ENCODE measurements at places on chromosomes 13 and 19.

DNA sequence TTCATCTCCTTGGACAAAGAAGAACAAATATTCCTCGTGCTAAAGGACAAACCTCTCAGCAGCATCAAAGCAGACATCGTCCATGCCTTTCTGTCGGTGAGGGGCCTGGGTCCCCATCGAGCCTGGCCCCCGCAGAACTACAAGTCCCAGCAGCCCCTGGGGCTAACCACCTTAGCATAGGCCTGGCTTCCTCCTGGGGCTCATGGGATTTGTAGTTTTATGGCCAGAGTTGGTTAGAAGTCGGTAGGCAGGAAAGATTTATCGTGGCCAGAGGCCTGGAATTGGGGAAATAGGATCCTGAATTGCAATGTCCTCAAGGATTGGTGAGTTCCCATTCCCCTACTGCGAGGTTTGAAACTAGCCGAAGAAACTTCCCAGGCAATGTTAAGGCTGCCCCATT lies 19.6 kb downstream of the TMEM150B start:
- DNase-seq: peak; percentile 57

DNA sequence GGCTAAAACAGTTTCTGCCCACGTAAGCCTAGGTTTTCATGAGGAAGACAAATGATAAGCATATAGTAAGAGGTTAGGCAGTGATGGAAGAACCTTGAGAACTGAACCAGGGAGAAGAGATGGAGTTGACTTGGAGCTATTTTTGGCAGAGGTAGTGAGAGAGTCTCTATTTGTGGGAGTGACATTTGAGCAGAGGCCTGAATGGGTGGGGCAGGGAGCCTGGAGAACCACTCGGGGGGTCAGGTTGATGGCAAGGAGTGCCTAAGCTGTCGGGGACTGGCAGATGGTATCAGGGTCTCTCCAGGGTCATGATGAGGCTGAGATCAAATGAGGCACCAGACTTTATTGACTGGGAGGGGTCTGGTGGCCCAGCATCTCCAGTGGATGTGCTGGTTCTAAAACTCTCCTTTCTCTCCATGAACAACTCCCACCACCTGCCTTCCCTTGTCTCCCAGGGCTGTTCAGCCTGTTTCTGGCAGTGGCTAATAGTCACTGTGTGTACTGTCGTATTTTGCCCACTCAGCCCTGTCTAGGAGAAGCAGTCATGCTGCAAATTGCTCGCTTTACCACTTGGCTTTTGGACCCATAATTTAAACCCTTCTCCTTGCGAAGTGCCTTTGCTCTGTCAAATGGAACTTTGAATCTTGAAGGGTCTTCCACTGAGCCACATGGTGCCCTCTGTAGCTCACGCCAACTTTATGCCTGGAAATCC lies 3.6 kb downstream of the MAU2 start:
- no peak for DNase-seq

GRCh38 chr13:26668357-26669146 lies 92.0 kb downstream of the GPR12 start:
- DNase-seq: no peak

DNA sequence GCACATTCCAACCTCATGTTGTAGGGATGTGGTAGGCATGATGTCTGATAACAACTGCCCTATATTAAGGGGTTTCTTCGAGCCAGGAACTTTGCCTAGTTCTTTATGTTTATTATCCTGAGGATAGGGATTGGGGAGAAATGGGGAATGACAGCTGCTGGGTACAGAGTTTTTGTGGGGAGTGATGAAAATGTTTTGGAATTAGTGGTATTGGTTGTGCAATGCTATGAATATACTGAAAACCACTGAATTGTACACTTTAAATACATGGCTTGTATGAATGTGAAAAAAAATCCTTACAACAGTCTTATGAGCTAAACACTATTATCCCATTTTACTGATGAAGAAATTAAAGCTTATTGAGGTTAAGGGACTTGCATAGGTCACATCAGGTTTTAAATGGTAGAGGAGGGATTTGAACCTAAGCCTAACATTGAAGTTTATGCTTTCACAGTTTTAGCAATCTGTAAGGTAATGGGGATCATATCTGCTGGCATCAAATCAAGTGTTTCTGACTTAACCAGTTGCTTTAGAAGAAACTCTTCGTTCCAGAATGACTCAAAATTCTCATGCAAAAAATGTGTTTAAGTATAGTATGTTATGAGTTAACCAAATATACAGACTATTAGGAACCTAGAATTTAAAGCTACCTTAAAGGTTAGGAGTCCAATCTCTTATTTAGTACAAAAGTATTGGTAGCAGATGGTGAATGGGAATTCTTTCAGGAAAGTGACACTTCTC lies 61.4 kb downstream of the ERCC5 start:
- no peak for DNase-seq

DNA sequence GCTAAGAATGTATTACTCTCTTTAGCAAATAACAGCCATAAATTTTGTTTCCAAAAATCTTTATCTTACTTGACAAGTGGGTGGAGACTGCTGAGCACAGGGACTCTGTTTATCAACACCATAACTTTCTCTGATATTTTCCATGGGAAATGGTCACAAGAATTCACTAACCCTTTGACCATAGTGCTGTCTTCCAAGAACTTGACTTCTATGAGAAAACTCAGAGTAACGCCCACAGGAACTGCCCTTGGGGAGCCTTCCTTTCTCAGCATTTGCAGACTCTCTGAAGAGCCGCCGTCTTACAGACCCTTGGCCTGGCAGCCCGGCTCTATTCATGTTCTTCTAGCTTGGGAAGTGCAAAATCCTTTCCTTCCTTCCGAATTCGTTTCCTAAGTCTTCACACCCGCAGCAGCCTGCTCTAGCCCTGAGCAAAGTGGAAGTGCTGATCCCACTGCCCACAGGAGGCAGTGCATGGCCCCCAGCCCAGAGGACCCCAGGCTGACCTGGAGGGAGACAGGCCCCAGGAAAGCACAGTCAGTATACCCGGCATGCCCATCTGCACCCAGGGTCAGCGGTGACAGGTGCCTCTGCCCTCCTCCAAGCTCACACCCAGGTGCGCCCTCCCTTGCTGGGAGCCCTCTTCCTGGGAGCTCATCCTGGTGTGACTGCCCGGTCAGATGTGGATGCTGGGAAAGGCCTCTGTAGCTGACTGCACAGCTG lies 10.2 kb downstream of the GAS6 start:
- DNase-seq: no peak

- no peak for DNase-seq
Observed at GRCh38 chr13:48181482-48182145, 51.4 kb upstream of the ITM2B start.

- DNase-seq: no peak
Observed at GRCh38 chr19:33840382-33840781, 43.7 kb downstream of the KCTD15 start.

- DNase-seq: no peak
Observed at GRCh38 chr13:64293923-64294322, 2878.3 kb upstream of the PCDH20 start.

- no peak for DNase-seq
Observed at GRCh38 chr13:76934671-76935070, 13.6 kb upstream of the ACOD1 start.

DNA sequence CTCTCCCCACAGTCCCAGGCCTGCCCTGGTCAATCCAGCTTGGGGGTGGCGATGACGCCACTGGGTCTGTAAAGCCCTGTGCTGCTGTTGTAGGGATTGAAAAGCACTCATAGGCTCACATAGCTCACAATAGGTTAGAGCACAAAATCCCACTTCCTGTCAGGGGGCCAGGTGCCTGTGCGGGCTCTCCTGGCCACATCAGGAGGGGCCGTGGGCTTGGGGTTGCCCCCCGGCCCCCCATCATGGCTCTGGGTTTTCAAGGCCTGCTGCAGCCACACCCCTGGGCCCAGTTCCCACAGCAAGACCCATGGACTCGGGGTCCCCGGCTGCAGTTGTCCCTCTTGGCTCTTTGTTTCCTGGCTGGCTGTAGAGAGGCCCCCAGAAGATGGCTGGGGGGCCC lies 62.9 kb downstream of the SMARCA4 start:
- no peak for DNase-seq

- no peak for DNase-seq
Observed at GRCh38 chr13:52975161-52975560, 53.5 kb upstream of the OLFM4 start.

DNA sequence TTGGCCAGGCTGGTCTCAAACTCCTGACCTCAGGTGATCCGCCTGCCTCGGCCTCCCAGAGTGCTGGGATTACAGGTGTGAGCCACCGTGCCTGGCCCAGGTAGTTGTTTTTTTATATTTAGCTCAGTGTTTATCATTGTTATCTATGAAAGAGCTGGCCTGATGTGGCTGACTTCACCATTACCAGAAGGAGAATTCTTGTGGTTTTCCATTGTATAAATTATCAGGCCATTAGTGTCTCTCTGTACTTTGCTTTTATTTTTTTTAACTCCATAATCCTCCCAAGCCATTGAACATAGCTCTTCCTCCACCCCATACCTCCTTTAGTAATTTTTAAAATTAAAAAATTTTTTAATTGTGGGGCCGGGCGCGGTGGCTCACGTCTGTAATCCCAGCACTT lies 24.2 kb downstream of the CERS4 start:
- DNase-seq: no peak

GRCh38 chr13:34216256-34216655 lies 398.3 kb downstream of the RFC3 start:
- no peak for DNase-seq

GRCh38 chr19:51323481-51324166 lies 12.2 kb downstream of the IGLON5 start:
- no peak for DNase-seq

GRCh38 chr13:65855242-65855805 lies 1374.8 kb downstream of the PCDH9 start:
- DNase-seq: no peak

DNA sequence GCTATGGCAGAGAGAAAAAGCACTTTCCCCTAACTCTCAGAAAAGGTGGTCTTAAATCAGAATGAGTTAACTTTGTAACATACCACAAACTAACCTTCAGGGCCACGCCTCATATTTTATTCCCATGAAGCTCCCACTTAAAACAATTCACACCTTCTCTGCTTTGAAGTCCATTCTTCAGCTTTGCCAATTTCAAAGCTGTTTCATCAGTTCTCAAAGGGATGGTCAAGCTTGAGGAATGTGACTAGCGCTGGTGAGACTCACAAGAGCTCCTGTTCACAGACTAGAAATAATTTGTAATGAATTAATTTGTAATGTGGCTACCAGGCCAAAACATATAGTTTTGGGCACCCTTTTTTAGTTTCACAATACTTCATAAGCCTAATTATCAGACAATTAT lies 68.2 kb downstream of the STK24 start:
- no peak for DNase-seq

DNA sequence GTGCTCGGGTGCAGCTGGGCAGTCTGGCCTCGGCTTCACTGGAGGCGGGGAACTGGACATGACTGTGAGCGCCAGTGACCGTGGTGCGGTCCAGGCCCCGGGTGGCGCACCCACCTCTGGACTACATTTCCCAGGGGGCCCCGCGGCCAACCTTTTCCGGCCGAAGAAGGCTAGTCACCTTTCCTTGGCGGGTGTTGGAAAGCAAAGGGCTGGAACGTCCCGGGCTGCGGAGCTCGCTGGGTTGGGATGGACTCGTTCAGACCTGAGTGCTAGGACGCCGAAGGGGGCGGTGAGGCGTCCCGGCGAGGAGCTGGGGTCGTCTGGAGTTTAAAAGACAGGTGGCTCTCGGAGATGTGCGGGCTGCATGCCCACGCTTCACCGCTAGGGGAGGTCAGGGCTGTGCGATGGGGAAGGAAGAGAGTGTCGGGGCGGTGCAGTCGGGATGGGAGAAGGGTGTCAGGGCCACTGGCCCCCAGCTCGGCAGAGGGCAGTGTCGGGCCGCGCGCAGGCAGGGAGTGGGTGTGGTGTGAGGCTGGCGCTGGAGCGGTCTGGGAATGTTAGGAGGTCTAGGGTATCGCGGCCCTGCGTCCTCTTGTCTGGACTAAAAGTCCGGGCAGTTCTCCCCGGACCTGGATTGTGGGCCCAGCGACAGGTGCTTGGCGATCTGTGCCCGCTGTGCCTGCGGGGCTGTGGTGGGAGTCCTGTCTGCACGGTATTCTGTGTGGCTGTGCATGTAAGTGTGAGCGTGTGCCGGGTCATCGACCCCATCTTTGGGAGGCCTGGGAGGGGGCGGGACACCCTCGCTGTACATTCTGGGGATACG lies 57.1 kb downstream of the ZNF568 start:
- DNase-seq: peak; percentile 70

GRCh38 chr13:80336370-80336769 lies 4.6 kb downstream of the SPRY2 start:
- no peak for DNase-seq

DNA sequence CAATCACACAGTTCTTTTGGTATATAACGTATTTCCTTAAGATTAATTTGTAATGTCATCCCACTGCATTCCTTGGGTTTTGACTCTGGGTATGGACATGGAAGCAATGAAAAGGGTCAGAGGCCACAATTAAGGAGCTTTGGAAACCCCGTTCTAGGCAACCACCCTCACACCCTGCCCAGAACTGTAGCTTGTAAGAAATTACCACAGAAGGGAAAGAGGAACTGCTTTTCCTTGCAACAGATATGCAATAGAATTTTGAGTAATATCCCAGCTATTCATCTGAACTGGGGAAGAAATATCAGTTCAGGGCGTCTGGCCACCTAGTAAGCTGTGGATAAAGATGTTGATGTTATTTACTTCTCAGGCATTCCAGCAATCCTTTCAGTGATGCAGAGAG lies 985 bp upstream of the CLC start:
- no peak for DNase-seq

- no peak for DNase-seq
Observed at GRCh38 chr19:55676383-55676782, 1.4 kb downstream of the EPN1 start.

- no peak for DNase-seq
Observed at GRCh38 chr13:114114006-114114640, 18.3 kb downstream of the RASA3 start.

DNA sequence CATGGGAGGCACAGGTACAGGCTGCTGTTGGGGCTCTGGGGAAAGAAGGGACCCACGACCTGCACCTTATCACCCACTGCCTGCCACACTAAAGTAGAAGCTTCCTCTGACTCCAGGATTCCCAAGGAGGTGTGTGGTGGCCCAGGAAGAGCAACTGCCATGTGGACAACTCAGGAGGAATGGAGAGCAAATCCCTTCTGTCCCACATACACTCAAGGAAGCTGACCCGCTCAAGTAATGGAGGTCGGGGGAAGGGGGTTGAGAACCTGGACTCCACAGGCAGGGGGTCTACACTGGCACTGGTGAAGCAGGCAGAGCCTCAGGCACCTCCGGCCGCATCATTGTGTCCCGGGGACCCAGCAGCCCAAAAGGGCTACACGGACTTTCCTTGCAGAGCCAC lies 29.4 kb upstream of the SLC15A1 start:
- no peak for DNase-seq

DNA sequence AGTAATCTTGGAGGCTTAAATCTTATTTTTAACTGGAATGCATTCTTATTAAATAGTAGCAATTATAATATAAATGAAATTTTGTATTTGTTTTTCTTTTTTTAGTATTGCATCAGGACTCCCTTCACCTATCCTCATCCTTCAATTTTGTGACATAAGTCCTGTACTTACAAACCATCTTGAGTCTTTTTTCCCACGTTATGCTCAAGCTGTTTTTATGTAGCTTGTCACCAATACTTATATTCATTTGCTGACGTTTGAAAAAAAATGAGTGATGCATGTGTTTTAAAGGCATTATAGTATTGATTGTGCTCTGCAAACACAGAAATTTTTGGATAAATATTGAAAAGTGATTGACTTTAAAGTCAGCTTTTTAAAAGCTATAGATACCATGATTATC lies 888 bp downstream of the GPR18 start:
- no peak for DNase-seq

GRCh38 chr13:48901781-48902180 lies 73.9 kb upstream of the FNDC3A start:
- no peak for DNase-seq

- DNase-seq: no peak
Observed at GRCh38 chr13:113554333-113554700, 30.2 kb upstream of the TFDP1 start.

- DNase-seq: no peak
Observed at GRCh38 chr19:33071887-33072286, 7.2 kb upstream of the RHPN2 start.

All from activated CD4-positive, alpha-beta T cell treated with anti-CD3 and anti-CD28 coated beads, Interleukin-2, amount 50 U/mL, for 1 hour (primary cell).